ENCODE measurements at places on chromosomes 6 and 20.

- no peak for DNase-seq
Measured at GRCh38 chr20:45049438-45049837, 51.5 kb downstream of the KCNS1 start.

DNA sequence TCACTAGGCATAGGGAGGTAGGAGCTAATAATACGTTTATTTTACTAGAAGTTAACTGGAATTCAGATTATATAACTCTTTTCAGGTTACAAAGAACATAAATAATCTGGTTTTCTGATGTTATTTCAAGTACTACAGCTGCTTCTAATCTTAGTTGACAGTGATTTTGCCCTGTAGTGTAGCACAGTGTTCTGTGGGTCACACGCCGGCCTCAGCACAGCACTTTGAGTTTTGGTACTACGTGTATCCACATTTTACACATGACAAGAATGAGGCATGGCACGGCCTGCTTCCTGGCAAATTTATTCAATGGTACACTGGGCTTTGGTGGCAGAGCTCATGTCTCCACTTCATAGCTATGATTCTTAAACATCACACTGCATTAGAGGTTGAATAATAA lies 1.1 kb downstream of the HFE start:
- no peak for DNase-seq

- no peak for DNase-seq
Measured at GRCh38 chr6:159695984-159696383, 2.9 kb upstream of the SOD2 start.

DNA sequence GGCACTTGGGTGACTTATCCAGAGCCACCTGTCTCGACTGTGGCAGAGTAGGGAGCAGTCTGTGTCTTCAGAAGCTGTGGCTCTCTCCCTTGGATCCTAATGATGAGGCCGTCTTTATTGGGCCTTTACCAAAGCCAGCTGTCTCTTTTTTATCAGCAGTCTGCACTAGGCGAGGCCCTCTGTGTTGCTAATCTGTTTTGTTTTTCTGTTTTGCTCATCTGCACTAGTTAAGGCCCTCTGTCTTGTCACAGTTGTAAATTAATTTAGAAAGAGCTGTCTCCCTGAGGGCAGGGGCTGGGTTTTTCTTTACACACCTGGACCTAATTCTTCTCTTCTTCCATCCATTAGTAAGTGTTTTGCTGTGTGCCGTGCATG lies 45.0 kb downstream of the CDS2 start:
- DNase-seq = no peak

DNA sequence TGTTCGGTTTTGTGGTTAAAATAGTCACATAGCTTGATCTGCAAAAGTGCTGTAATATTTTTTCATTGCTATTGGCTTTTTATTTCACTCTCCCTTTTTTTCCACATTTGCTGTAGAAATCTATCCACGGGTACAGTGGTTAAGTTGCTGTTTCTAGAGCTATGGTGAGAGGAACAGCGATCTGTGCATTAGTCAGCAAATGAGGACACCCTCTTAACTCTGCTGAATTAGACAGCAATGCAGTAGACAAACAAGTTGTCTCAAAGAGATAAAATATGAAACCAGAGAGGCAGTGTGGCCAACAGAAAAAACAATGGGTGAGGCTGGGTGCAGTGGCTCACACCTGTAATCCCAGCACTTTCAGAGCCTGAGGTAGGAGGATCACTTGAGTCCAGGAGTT lies 17.6 kb upstream of the SYNJ2 start:
- DNase-seq = no peak

DNA sequence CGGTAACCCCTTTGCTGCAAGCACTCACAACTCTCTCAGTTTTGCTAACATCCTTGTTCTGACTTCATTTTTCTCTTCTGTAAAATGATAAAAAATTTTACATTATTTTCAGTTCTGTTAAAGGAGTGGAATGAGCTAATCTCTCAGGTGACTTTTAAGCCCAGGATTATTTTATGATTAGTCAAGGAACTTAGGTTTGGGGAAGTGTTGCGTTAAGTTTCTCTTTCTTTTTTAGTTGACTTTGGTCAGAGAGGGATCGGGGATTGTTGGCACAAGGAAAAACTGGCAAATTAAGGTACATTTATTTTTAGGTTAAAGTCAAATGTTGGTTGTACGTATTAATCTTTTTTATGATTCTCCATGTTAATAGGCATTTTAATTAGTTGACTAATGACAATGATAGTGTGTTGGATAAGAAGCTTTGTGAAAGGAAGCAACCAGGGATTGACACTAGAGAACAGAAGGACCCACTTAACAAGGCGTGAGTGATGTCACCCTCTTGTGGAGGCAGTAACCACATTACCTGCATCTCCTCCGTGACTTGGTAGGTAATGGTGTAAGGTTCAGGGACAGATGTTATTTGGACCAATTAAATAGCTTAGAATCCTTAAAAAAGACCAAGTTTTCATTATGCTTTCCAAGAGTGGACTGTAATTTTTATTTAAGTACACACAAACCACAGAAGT lies 31.6 kb downstream of the CD83 start:
- no peak for DNase-seq

GRCh38 chr20:54263116-54263690 lies 55.3 kb downstream of the PFDN4 start:
- no peak for DNase-seq

DNA sequence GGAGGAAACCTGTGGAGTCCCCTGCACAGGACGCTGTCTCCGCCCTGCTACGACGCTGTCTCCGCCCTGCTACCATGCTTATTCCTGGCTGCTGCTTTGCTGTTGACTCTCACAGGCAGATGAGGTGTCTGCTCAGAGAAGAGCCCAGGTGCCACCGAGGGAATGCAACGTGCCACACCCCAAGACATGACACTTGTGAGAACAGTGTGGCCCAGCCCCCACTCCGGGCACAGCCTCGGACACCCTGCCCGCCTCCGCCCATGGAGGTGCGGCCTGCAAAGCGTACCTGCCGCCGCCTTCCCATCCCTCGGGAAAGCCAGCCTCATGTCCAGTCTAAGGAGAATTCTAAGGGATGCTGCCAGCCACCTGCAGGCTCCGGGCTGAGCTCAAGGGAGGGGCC lies 15.6 kb upstream of the MRGBP start:
- DNase-seq = no peak

DNA sequence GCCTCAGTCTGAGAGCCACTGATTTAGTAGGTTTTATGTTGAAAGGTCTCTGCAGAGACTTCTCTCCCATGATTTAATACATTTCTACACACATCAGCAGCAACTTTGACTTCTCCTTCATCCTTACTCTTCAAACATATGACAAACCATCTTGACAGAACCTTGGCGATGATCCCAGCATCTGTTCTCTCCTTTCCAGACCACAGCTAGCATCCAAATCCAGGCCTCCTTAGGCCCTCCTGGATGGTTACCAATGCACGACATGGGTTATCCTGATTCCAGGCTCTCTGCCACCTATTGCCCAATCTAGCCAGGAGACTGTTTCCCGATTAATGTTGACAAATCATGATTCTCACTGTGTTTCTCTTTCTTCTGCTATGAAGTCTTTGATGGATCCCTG lies 16.8 kb downstream of the LAMA4 start:
- no peak for DNase-seq

DNA sequence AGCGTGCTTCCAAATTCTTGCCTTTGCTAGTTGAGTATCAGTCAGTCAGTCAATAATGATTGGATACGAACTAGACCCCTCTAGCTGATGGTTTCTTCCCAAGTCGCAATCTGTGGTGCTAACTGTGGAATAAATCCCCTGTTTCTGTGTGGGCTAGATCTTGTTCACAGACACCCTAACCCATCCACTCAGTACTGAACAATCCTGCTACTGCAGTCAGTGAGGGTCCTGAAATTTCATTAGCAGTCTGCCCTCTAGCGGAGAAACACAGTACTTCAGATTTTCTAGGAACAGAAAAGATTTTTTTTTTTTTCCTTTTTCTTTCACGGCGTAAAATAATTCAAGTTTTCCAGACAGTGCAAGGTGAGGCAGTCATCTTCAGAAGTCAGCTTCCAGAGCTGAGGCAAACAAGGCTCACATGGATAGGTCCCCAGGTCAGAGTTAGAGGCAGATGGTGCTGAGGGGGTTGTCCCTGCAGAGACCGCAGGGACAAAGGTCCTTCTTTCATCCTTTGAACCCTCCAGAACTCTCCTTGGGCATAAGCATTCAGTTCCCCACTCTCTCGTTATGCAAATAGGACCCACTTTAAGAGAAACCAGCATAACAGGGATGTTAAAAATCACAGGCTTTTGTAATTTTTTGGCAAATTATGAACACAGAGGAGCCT lies 119.6 kb downstream of the SCML4 start:
- no peak for DNase-seq

DNA sequence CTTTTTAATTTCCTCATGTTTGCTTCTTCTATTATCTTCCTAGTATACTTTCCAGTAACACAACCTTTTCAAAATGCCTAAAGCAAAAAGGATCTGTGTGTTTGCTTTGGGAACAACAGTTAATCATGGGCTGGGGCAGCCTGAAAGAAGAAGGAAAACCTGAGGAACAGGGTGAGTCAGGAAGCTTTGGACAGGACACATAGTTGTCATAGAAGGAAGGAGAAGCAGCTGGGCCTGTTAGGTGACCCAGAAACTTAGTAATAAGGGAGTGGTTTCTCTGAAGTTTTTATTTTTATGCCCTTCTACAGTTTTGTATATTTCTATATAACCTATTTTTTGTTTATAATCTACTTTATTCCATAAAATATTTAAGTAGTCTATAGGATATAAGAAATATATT lies 61.4 kb downstream of the CD24 start:
- no peak for DNase-seq

- no peak for DNase-seq
Measured at GRCh38 chr6:62286470-62286843, 432 bp upstream of the KHDRBS2 start.

- no peak for DNase-seq
Measured at GRCh38 chr6:12555267-12555666, 161.3 kb upstream of the PHACTR1 start.

- no peak for DNase-seq
Measured at GRCh38 chr6:148657048-148657447, 89.8 kb upstream of the UST start.

DNA sequence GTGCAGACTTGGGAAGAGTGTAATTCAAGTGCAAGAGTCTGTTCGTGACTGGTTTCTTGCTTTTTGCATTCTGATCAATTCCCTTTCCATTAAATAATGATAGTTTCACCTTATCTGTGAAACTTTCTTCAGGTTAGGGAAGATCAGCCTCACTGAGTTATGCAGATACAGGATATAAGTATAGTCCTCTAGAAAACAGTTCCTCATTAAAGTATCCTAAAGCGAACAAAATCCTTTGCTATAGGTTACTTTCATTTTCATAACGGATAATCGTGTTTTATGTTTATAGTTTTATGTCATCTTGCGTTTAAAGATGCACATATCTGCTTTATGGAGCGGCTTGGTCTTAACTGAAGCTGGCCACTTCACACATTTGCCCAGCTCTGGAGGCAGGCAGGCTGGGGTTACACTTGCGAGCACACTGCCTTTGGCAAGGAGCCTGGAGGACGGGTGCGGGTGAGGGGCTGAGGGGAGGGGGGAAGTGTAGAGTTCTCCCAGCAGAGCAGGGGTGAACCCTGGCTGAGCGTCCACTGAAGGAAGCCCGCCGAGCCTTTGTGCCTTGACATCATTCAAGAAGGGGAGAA lies 123.5 kb upstream of the IFNGR1 start:
- DNase-seq = no peak

- no peak for DNase-seq
Measured at GRCh38 chr6:108654465-108655106, 93.9 kb downstream of the FOXO3 start.

DNA sequence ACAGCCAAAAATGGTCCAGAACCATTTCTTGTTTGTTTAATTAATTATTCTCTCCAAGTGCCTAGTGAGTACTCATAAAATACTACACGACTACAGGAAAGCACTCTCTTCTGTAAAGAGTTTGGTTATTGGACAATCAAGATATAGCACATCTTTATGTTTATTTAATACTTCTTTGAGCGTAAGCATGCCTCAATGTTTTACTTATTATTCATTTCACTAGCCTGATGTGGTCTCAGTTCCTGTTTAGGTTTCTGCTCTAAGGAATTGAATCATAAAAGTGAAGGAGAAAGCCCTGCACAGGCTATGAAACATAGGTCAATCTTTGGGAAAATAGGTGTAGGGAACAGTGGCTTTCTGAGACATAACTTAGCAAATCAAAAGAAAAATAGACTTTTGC lies 45.9 kb upstream of the AIG1 start:
- no peak for DNase-seq

DNA sequence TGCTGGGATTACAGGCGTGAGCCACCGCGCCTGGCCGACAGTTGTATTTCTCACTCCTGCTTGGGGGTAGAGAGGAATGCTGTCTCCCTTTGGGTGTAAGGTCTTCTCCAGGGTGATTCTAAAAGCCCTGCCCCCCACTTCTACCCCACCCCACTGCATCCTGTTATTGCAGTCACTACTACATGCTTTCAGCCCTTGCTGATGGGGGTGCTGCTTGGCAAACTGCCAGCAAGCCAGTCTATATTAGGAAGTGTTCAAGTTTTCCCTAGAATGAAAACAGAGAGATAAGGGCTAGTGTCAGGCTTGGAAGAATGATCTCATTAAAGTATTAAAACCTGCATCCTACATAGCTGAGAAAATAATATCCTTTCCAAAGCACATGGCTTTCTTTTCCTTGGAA lies 31.3 kb downstream of the TTI1 start:
- DNase-seq = no peak

GRCh38 chr6:160742090-160742489 lies 40.0 kb downstream of the PLG start:
- DNase-seq = no peak

GRCh38 chr20:58651946-58652605 lies 993 bp downstream of the STX16 start:
- DNase-seq = peak; percentile 46

GRCh38 chr6:132041706-132042105 lies 90.5 kb upstream of the CCN2 start:
- no peak for DNase-seq

DNA sequence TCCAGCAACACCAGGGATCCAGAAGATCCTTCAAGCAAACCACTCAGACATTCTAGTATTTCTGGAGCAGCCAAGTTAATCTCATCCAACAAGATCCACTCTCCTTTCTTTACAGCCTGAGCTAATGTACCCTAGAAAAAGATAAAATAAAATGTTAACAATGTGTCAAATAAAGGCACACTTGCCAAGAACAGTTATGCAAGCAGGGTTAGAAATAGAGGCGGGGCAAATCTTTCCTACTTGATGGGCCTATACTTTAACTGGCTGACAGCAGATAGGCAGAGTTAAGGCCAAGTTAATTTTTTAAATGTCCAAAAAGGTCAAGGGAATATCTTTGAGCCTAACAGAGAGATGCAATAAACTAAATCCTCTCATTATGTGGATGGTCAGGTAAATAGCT lies 60.8 kb downstream of the MDN1 start:
- DNase-seq = no peak

DNA sequence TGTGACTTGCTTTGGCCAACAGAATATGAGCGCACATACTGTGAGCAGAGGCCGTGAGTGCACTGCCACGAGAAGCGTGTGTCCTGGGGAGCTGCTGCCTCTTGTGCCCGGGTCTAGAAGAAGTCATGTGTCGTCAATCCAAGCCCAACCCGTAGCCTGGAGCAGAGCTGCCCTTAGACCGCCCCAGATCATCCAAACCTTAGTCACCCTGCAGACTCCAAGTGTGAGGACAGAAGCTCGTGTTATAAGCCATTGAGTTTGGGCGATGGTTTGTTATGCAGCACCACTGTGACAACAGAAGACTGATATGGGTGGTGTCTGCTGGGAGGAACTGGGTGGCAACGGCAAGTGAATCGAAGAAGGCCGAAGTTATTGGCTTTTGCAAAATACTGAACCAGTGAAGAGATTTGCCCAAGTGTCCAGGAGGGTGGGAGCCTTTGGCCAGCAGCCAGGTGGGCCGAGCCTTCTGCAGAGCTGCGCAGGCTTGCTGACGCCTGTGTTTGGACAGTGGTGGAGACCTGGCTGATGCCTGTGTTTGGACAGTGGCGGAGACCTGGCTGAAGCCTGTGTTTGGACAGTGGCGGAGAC lies 101.3 kb upstream of the SULF2 start:
- DNase-seq = no peak
